ENCODE measurements at places on chromosomes 5 and 9. TPM values are rescaled to one million over a fixed set of nuclear protein-coding genes. Genes with fewer than 3 reads are reported as not detected.

GADD45G gene
- 0.33 TPM for total RNA-seq

ANXA2R gene
- total RNA-seq, result 2.3 TPM

LHFPL2 gene
- 60.0 TPM for total RNA-seq

TTC39B gene
- total RNA-seq, result 0.85 TPM

RELL2 gene
- 4.3 TPM for total RNA-seq

TRPM6 gene
- total RNA-seq, result 1.1 TPM

ZFP2 gene
- total RNA-seq, result 0.07 TPM

All from A549 treated with CpdA at 1 μM for 4 hours (cell line).